Fibroblast of villous mesenchyme (primary cell): ENCODE measurements at places on chromosomes 13 and 19. TPM values are rescaled to one million over a fixed set of nuclear protein-coding genes. Genes with fewer than 3 reads are reported as not detected.

Gene TEX101
- not detected in 2 replicates for total RNA-seq

Gene CYP4F12
- total RNA-seq, result not detected in 2 replicates

Gene ERICH6B
- not detected in 2 replicates for total RNA-seq

Gene GAS6
- 172 and 216 TPM in 2 replicates for total RNA-seq

Gene RPL18A
- total RNA-seq, result 686 and 964 TPM in 2 replicates

Gene HMGB1
- 95.7 and 115 TPM in 2 replicates for total RNA-seq
